ENCODE measurements at places on chromosomes 3 and 15.

GRCh38 chr3:67551361-67552016 is 102.9 kb downstream of the SUCLG2 start:
- DNase-seq: no peak

GRCh38 chr3:154776549-154777225 is 303.4 kb upstream of the MME start:
- no peak for DNase-seq

DNA sequence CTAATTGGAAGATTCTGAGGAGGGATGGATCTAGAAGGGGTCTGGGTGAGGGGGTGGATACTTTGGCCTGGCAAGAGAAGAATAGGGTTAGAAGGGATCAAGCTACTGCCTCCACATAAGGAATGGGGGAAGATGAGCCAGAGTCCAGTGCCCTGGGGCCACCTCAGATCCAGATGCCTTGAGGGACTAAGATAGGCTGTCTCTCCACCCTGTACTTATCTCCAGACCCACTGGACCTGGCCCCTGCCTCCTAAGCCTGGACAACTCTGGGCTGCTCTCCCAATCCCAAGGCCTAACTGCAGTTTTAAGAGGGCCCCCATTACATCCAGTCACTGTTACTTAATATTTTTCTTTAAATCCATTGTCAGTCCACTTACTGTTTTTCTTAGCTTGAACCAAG is 2.0 kb downstream of the DVL3 start:
- DNase-seq: no peak

DNA sequence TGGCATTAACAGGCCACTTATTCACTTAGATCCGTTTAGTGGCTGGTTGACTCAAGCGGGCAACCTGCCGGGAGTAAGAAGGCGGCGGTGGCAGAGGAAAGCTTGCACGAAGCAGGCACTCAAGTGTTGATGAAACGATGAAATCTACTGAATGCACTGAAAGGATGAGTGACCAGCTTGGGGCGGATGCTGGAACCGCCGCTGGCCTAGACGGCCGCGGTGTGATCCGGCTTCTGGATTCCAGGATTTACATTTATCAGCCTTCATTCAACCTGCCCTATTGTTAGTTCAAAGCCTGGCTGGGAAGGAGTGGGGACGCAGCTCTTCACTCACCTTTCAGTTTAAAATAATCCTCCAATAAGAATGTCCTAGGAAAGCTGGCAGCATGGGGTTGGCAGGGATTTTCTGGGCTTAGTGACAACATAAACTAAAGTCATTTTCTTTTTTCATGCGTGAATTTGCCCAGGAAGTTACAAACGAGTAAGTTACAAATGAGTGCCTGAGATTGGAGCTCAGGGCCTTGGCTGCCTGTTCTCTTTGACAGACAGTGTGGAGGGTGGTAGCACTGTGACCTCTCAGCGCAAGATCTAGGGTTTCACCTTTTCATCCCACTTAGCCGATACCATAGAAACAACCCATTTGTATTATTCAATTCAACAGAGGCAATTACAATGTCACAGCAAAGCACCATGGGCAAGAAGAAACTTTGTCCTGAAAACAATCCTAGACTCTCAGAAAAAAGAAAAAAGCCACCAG is 1.1 kb upstream of the PLCH1 start:
- DNase-seq: no peak

GRCh38 chr3:114649331-114649730 is 355.5 kb downstream of the TIGIT start:
- no peak for DNase-seq

DNA sequence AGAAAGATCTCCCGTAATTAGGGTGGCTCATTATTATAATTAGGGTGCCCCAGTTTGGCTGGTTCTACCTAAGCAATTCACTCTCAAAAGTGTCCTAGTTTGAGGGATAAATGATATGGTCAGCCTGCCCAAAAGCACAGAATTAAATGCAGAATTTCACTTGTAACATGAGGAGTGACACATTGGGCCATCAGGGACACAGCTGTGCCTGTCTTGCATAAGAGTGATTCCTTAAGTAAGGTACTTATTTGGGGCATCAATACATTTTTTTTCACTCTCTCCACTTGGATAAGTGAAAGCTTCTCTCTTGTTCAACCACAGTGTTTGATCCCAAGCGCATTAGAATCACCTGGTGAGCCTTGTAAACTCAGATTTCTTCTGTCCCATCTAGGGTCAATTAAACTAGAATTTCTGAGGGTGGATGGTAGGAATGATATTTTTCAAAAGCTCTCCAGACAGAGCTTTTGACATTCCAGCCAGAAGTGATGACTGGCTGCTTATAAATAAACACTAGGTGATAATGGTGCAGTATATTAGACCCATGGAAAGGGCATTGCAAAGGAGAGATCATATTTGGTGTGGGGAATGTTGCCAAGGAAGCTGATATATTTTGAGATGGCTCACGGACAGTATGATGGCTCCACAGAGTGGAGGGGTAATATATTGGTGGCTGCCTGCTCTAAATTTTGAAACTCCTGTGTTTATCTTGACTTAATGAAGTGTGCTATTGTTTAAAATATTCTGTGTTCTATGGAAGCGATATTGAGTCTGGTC is 458.1 kb upstream of the RASGRP1 start:
- DNase-seq: no peak

DNA sequence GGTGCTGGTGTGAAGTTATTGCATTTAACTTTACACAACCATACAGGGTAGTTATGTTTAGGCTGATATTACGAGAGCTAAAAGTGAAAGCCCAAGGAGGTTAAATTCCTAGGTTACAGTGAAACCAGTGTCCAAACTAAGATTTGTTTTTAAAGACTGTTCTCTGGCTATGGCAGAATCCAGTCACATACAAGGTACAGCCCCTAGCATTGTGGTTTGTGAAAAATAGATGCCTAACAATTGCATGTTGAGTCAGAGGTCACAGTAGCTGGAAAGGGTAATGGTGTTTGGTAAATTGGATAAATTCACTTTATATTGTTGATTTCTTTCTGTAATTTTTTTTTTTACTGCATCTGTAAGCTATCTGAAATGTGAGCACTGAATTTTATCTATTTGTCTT is 614.6 kb upstream of the TBL1XR1 start:
- DNase-seq: no peak

DNA sequence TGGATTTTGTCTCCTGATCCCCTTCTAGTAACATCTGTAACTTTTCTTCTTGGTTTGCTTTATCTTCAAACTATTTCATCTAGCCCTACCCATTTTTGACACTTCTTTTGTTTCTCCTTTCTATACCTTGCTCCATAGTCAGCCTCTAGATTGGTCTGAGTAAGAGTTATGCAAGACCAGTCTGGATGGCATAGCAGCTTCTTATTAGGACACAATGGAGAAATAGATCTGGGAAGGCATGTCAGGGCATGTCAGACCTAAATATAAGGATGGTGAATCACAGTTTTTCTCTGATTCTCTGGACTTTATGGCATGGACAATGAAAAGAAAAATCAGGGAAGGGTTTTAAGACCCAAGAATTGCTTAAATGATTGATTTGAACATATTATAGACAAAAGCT is 452.5 kb downstream of the RAP2B start:
- no peak for DNase-seq

DNA sequence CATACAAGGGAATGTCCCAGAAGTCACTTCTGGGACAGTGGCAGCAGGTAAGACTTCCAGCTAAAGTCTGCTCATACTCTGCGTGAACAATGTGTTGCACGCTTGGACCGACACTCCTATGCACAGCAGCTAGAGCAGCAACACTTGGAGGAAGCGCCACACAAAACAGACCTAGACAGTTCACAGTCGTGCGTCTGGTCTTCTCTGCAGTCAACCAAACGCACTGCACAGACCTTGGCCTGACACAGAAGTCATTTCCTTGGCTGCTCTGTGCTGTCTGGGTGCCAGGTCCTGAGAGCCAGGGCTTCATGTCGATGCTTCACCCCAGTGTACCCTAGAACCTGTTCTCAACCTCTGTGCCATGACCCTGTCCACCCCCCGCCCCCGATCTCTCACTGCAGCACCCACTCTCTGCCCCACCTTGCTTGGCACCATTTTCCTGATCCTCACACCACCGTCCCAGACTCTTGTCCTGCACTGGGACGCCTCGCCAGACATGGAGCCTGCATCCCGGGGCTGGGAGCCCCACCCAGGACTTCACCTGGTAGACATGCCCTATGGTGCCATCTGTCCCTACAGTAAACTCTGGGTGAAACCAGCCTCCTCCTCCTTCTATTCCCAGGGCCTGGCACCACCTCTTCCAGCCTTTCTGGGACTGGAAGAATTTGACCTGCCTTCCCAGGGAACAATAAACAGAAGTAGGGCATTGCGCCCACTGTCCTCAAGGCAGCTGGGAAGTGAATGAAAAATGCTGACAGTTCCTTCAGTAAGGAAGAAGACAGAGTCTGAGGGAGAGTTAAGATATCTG is 3.1 kb downstream of the ATP10A start:
- no peak for DNase-seq

DNA sequence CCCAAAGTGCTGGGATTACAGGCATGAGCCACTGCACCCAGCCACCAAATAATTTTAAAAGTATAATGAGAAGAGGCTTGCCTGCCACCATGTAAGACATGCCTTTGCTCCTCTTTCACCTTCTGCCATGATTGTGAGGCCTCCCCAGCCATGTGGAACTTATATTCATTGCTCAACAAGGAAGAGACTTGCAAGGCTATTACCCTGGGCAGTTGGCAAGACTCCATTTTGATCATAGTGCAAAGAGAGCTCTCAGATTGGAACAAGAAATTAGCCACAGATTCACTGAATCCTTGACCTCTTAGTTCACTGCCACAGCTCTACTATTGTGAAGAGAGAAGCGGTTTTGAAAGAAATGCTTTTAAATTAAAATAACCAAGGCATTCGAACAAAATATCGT is 6.1 kb downstream of the SCAP start:
- DNase-seq: no peak

- DNase-seq: no peak
These were observed 55.8 kb downstream of the TRIM71 start for GRCh38 chr3:32873531-32874130.

DNA sequence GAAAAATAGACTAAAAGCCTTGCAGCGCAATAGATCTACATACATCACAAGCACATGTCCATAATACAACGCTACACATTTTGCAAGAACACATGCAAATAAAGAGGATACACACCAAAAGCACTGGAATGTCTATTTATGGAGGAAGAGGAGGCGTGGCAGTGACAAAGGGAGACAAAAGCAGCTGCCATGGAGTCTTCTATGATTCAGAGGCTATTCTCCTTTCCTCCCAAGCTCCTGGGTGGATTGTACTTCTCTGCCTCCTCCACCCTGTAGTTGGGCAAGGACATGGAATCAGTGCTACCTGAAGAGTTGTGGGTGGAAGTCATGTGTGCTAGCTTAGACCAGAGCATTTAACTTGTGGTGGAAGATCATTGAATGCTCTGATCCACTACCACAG is 57.9 kb upstream of the ABHD2 start:
- DNase-seq: no peak
